ENCODE measurements at places on chromosomes 7 and 10.

DNA sequence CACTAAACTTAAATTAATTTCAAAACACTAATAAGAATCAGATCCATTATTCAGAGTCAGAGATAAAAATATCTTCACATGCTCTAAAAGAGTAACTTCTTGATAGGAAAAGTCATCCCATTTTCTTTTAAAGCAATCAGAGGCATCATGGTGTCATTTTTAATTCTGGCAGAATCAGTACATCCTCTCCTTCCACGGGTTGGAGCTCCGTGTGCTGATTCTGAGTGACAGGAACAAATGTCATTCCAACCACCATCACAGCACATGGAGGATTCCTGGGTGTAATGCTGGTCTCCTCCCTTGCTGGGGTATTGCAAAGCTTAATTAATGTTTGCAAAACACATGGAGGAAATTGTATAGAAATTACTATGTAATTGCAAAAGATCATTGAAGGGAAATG, 114.5 kb upstream of the IMMP2L start:
- no peak for DNase-seq

DNA sequence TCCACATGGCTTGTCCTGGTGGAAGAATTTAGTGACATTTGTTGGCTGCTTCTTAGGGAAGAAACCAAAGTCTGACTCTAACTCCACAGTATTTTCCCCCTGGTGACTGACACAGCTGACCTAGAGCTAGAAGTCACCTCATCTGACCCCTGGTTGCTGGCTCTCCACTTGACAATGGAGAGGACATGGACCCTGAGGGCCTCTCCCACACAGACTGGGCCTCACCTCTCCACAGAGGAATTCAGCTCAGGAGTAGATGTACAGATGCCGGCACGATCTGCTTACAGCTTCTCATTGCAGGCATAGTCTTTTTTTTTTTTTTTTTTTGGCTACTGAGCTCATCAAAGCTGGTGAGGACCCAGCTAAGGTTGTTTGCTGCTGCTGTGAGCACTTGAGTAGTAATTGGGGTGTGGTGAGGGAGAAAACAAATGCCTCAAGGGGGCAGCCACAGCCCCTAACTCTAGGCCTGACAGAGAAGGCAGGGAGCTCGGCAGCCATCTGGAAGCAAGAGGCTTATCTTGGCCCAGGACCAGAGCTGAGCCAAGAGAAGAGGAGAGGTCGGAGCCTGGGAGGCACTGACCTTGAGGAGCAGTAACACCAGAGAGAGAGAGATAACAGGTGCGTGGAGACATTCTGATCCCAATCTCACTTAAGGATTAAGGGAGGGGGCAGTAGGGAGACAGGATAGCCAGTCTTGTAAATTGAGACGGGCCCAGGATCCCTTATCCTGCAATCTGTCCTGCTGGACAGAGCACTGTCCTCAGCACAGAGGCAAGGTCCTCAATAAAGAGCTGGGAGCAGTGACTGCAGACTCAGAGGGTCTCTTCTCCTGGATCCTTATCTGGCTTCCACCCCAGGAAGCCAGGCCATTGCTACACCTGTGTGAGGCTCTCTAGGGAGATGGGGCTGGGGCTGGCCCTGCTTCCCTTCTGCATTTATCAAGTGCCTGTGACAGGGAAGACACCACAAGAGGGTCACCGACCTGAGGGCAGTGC, 9.4 kb downstream of the PRSS58 start:
- DNase-seq, result no peak

DNA sequence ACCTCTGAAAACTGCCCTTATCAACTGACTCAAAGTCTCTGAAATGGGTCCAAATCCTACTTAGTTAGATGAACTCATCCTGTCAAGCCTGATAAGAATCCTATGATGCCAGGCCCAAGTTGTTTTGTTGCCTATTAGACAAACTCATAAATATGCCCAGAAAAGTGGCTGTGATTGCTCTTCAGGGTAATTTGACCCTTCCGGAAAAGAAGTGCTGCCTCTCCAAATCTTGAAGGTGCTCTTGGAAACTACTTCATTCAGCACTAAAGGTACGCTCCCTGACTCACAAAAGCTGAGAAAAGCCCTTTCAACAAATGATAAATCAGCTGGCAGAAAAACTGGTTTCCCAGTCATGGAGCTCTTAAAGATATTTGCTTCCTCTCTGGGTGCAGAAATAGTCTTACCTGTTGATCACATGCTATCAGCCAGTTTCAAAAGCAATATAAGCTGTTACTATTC, 6.7 kb downstream of the IFIT5 start:
- no peak for DNase-seq

DNA sequence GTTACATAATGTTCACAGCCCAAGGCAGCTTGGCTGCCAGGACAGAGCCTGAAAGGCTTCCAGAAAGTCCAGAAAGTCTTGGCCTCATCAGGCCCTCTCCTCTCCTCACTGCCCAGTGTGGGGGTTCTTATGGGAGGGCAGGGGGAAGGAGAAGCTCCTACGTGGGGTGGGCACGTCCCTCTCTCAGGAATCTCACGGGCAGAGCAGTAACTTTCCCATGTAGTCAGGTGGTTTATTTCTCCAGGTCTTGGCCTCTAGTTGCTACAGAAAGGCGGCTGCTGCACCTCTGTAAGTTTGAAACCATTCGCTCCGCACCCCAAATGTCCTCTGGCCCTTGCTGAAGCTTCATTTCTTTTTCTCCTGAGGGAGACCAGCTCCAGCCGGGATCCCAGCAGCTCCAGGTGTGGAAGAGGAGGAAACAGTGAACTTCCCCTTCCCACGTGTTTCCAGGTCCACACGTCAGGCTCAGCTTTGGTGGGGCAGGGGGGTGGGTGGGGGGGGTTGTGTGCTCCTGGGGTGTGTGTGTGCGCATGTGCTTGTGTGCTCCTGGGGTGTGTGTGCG, 320.3 kb downstream of the WDR37 start:
- DNase-seq, result no peak

- DNase-seq, result peak; percentile 58
These were observed 72.0 kb downstream of the SLC37A3 start for GRCh38 chr7:140326116-140326928.

DNA sequence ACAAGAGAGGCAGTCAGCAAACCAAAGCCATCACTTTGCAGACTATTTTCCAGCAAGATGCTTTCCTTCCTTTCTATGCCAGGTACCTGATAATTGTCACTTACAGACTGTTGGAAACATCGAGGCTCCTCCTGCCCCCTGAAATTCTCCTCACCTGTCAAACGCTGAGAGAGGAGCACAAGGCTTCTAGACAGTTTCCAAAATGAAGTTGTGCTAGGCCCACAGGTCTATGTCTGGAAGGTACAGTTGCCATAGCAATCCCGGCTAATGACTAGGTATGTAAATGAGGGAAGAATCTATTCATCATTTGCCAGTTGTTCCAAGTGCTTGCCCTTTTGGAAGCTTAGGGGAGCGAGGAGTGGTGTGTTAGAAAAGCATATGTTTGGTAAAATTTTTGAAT, 334.4 kb downstream of the CALN1 start:
- DNase-seq, result no peak

- no peak for DNase-seq
These were observed 264.0 kb downstream of the WDR11 start for GRCh38 chr10:121115154-121115553.

- DNase-seq, result peak; percentile 51
These were observed 293.3 kb upstream of the KLF14 start for GRCh38 chr7:131027287-131027773.

GRCh38 chr10:91088300-91089140, 131.9 kb upstream of the PCGF5 start:
- DNase-seq, result peak; percentile 26

GRCh38 chr7:11274074-11274473, 300.4 kb downstream of the PHF14 start:
- no peak for DNase-seq

GRCh38 chr7:141949021-141949420, 2.2 kb upstream of the CLEC5A start:
- no peak for DNase-seq

- DNase-seq, result no peak
These were observed 5.6 kb upstream of the VWA2 start for GRCh38 chr10:114233482-114233881.

GRCh38 chr10:12839941-12840611, 161.4 kb downstream of the CCDC3 start:
- no peak for DNase-seq

DNA sequence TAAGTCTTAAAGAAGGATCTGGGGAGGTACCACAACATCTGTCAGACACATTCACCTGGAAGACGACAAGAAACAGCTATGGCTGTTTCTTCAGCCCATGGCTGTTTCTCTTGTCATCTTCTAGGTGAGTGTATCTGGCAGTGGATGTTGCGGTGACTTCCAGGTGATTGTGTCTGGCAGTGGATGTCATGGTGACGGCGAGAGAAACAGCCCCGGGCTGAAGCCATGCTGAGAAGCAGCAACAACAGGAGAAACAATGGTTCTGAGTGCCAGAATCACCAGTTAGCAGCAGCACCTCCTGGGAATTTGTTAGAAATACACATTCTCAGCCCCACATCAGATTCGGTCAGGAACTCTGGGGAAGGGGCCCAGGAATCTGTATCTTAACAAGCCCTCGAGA, 68.6 kb upstream of the SYPL1 start:
- DNase-seq, result no peak

DNA sequence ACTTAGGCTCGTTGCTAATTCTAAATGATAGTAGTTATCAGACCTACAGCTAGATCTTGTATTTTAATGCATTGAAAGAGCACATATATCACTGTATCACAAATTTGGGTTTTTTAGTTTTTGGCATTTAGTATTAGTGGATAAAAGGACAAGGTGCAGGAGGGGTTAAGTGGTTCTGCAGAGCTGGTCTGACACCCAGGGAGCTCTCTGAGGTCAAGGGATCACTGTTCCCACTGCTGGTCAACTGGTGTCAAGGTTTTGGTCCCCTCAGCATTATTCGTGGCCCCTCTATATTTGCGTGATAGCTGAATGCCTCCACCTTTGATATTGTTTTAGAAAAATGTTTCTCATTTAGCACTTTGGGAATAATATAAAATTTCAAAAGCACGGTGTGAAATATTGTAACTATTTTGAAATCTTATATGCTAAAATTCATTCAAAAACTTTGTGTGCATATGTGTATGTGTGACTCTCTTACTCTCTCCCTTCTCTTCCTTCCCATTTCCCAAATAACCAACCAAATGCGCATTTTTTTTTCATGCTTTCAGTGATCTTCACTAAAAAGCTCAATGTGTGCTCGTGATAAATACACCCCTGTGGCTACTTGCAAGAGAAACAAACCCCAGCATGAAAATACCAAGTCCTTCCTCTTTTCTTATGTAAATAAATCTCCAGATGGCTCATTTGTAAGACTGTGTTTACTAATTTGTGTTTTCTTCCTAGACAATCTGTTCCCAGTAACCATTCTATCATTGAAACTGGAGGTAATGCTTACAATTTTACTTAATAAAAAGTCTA, 309.2 kb downstream of the FGFR2 start:
- DNase-seq, result no peak

GRCh38 chr7:46291050-46291438, 370.0 kb upstream of the IGFBP3 start:
- no peak for DNase-seq

DNA sequence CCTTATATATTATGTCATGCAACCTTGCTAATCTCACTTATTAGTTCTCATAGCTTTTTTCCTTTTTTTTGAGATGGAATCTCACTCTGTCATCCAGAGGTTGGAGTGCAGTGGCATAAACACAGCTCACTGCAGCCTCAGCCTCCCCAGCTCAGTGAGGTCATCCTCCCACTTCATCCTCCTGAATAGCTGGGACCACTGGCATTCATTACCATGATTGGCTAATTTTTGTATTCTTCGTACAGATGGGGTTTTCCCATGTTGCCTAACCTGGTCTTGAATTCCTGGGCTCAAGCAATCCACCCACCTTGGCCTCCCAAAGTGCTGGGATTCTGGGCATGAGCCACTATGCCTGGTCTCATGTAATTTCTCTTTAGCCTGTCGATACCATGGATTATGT, 89.1 kb upstream of the TRIM24 start:
- no peak for DNase-seq

DNA sequence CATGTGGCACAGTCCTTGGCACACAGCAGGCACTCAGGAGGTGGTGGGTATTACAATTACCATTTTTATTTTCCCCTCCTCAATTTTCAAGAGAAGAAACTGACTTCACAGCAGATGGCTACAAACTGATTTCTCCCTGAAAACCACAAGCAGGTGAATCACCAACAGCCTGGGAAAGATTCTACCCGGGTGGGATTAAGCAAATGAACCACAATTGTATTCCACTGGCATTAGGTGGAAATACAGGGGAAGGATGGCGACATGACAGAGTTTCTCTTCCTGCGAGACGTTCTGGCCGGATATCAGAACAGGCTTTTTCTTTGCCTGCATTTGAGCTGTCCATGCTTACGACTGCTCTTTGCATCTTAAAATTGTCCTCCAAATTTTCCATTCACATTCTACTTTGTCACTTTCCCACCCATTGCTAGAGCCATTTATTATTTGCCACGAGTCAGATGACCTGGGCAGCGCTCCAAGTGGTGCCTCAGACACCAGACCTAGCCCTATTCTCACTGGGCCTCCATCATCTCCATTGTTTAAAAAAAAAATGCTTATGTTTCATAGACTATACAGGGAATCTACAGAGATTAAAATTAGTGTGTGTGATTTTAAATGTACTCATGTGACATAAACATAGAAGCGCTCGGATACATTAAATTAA, 4.6 kb downstream of the DENND11 start:
- DNase-seq, result no peak

- DNase-seq, result no peak
These were observed 240.5 kb downstream of the PRPF18 start for GRCh38 chr10:13827076-13827797.

GRCh38 chr10:59654007-59654406, 55.6 kb downstream of the SLC16A9 start:
- DNase-seq, result no peak

DNA sequence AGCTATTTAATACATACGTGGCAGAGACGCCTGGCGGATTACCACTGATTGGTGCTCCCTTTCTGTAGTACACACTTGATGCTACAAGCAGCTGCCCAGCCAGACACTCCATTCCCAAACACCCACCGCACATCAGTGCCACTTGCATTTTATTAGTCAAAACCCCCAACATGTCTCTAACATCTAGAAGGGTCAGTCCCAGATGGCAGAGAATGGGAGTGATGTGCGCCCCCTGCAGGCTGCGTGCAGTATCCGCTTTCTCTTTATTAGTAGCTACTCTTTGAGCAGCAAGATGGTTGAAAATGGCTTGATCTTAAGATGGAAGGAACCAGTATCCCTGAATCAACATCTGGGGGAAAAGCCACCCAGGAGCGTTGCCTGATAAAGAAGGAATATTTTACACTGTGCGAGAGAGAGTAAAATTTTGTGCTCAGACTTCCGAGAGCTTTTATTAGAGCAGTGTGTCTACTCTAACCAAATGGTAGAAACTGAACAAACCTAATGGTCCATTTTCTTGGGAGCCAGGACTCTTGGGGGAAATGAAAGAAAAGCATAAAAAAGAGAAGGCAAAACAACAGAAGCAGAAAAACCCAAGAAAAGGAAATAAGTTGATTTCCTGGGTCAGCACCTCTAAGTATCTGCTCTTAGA, 78.3 kb downstream of the ST8SIA6 start:
- DNase-seq, result peak; percentile 8

DNA sequence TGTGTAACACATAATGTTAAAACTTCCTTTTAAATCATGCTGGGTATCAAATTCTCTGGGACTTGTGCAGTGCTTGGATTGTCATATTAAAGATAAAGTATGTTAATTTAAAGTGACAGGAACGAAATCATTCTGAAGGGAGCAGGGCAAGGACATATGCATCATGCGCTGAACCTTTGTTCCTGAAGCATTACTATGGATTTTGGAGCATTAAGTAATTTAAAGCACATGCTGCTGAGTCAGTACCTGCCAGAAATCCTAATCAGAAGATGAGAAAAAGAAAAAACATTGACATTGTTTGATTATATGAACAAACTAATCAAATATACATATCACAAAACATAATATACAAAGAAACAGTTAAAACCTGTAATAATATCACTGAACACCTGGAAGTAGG, 101.4 kb downstream of the MICU1 start:
- DNase-seq, result no peak

Measured in CD4-positive, alpha-beta T cell treated with Interleukin-15 for 4 hours (primary cell).